Umbilical cord (tissue), 2 donors: ENCODE measurements at places on chromosomes 3 and 15.

DNA sequence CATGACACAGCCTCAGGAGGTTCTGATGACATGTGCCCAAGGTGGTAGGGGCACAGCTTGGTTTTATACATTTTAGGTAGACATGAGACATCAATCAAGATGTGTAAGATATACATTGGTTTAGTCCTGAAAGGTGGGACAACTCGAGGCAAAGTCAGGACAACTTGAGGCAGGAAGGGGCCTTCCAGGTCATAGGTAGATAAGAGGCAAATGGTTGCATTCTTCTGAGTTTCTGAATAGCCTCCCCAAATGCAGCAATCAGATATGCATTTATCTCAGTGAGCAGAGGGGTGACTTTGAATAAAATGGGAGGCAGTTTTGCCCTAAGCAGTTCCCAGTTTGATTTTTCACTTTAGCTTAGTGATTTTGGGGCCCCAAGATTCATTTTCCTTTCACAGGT is 91.6 kb downstream of the CHCHD4 start:
- DNase-seq = no peak

GRCh38 chr3:45205126-45205525 is 21.0 kb downstream of the TMEM158 start:
- DNase-seq = no peak

DNA sequence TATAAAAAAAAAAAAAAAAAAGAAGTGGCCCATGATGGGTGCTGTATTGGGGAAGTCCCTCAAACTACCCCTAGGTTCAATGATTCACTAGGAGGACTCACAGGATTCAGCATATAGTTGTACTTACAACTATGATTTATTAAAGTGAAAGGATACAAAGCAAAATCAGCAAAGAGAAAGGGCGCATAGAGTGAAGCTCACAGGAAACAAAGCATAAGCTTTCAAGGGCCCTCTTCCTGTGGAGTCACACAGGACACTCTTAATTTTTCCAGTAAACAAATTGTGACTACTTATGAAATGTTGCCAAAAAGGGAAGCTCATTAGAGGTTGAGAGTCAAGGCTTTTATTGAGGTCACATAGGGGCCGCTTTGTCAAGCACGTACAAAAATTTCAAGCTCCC is 153.7 kb upstream of the GAP43 start:
- DNase-seq = no peak

DNA sequence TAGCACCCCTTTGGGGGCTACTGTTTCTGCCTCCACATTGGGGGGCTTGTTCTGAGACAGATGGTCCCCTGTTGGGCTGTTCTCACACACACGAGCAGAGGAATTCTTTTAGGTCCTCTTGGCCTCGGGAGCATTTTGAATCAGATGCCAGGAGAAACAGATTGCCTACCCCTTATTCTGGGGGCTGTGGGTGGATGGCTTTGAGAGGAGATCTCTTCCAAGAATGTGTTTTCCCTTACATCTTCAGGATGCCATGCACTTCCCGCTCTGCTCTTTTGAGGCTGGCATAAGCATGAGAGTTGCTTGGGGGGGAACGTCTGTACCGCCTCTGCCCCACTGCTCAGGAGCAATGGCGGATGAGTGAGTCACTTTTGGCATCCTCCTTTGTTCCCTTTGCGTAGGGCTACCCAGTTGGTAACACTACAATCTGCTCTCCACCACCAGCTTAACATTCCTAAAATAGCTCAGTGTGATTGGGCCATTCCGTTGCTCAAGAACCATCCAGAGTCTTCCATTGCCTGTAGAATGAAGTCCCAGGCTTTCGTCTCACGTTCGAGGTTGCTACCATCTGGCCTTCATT is 154.4 kb downstream of the RPLP1 start:
- DNase-seq = no peak

- no peak for DNase-seq
These were observed 66.7 kb upstream of the TNIK start for GRCh38 chr3:171526869-171527268.

- DNase-seq = no peak
These were observed 148.6 kb downstream of the IMPG2 start for GRCh38 chr3:101171681-101172191.

DNA sequence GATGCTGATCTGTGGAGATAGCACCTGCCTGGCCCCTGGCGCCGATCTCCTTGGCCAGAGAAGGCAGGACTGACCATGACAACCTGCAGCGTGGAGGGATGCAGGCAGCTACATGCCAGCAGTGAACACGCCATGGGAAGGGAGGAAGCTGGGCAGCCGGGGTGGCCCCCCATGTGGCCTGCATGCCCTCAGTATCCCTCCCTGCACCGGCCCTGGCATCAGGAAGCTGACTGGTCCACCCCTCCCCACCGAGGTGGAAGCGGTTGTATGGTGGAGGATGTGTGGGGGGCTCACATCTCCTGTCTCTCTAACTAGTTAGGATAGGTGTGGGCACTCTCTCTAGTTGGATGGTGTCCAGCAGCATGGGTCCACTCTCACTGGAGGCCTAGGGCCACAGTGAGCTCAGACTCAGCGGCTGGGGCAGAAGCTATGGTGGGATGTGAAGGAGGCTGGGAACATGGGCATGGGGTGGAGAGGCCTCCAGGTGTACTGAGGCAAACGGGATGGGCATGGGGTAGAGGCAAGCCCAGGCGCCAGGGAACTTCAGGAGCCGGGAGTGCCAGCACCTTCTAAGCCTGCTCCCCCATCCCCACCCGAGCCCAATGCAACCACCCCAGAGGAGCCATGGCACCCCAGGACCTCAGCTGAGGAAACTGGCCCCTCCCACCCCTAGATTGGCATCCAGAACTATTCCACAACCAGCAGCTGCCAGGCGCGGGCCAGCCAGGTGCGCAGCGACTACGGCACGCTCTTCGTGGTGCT is 1.8 kb upstream of the ABTB1 start:
- DNase-seq = no peak

DNA sequence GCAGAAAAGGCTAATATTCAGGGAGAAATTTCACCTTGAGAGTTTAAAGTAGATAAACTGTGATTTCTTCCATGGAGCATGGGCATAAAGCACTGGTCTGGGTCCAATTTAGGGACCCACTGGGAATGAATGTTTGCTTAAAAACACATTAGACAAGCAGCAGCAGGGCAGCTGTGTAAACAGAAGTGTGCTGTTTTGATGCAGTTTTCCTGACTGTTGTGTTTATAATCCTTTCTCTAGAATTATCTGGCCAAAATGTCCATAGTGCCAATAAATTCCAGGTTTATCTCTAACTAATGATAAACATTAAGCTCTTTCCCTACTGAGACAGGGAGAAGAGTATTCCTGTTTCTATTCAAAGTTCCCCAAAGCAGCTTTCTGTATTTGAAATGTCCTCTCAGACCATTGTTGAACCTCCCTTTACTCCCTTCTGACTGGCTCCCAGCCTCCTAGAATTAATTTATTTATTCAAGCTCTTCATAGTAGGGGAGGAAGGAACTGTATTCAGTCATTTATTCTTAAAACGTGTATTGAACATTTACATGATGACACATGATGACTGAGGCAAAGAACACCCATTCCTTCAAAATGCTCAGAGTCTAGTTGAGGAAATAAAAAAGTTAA is 7.0 kb upstream of the TM4SF18 start:
- DNase-seq = peak; percentile 32

- peak; percentile 81 for DNase-seq
These were observed 148.6 kb upstream of the NR2F2 start for GRCh38 chr15:96181873-96182301.

DNA sequence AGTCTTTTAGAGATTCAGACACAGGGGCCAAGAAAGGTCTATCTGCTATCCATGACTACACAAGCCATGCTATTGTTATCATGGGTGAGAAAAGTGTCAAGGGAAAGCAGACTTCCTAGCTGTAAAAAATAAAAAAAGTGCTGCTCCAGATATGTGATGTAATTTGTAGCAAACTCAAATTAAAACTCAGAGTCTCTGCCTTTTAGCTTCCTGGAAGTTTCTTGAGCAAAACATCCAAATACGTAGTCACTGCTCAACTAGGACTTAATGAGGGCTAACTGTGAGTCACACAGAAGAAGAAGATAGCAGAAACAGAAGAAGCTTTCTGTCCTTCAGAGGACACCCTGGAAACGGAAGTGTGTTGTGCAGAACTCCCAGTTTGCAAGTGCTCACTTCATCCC is 393.4 kb upstream of the NR2F2 start:
- DNase-seq = no peak

GRCh38 chr3:119849126-119849525 is 67.2 kb downstream of the NR1I2 start:
- DNase-seq = no peak

DNA sequence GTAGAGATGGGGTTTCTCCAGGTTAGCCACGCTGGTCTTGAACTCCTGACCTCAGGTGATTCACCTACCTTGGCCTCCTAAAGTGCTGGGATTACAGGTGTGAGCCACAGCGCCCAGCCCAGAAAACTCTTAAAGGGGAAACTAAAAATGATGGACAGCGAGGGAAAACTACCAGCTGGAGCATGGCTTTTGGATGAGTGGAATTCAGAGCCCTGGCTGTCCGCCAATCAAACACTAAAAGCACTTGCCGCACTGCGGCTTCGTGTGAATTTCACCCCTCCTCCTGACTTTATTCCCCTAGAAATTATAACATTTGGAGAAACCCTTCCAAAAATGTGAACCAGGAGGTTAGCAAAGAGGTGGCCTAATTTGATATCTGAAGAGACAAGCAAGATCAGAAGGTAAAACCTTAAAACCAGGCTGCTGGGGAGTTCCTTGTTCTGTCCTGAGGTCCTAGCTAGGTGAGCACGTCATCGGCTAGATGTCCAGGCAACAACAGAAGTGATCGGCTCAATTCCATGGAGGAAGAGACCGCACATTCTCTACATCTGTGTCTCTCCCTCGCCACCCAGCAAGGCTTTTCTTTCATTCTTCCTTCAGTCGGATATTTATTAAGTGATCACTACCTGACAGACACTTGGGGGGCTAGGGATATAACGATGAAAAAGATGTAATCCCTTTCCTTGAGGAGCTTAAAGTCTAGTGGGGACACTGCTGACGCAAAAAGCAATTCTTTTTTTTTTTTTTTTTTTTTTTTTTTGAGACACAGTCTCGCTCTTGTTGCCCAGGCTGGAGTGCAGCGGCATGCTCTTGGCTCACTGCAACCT is 1.7 kb downstream of the TM4SF19 start:
- DNase-seq = no peak

- DNase-seq = peak; percentile 83
These were observed 65.4 kb downstream of the TFRC start for GRCh38 chr3:196016485-196016884.

GRCh38 chr3:119913021-119913420 is 131.1 kb downstream of the NR1I2 start:
- DNase-seq = no peak
